ENCODE measurements at places on chromosomes 1 and 21.

GRCh38 chr1:110085671-110086070 is 15.2 kb upstream of the ALX3 start:
- DNase-seq: no peak

DNA sequence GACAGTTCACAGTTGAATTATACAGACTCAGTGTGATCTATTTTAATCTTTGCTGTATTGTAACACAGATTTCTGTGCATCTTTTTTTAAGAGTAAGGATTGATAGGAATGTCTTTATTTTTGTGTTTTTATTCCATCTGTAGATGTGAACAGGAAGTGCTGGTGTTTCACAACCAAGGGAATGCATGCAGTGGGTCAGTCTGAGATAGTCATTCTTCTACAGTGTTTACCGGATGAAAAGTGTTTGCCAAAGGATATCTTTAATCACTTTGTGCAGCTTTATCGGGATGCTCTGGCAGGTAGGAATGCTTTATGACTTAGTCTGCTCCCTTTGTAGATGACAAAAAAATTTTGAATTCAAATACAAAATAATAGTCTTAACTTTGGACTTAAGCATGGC is 84.5 kb downstream of the CC2D1B start:
- DNase-seq: peak; percentile 27

GRCh38 chr1:187042538-187042937 is 213.8 kb downstream of the PLA2G4A start:
- DNase-seq: no peak

DNA sequence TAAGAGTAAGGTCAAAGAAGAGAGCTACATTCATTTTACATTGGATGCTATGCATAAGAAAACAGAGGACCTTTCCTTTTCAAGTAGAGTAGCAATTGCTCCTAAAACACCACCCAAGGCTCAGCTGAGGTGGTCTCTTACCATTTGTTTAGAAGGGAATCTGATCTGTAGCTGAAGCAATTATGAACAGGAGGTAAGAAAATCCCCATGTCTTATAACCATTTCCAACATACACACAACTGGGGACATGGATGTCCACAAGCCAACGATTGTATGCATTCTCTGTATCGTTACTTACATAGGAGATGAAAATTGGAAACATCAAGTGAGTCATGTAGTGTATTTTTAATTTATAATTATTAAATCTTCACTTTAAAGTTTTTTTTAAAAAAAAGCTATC is 132.0 kb downstream of the AKT3 start:
- no peak for DNase-seq

- DNase-seq: peak; percentile 14
These were observed 7.5 kb upstream of the LAMC2 start for GRCh38 chr1:183178545-183178944.

DNA sequence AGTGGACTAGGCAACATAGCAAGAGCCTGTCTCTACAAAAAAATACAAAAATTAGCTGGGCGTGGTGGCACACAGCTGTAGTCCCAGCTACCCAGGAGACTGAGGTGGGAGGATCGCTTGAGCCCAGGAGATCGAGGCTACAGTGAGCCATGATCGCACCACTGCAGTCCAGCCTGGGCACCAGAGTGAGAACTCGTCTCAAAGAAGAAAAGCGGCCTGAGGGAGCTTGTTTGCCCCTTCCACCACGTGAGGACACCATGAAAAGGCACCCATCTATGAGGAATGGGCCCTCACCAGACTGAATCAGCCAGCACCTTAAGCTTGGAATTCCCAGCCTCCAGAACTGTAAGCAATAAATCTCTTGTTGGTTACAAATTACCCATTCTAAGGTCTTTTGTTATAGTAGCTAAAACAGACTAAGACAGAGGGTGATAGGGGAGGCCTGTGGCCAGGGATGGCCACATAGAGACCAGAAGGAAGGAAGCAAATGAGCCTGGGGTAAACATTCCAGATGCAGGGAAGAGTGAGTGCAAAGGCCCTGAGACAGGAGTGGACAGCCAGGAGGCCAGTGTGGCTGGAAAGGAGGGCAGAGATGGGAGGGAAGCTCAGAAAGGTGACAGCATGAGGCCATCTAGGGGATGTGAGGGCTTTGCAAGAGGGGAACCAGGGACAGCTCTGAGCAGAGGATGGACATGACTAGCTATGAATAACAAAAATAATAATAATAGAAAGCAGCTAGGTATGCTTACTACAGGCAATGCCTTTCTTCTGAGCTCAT is 120.1 kb downstream of the MATN1 start:
- DNase-seq: no peak

- no peak for DNase-seq
These were observed 23.6 kb downstream of the DIP2A start for GRCh38 chr21:46482225-46482845.

- no peak for DNase-seq
These were observed 834.1 kb upstream of the PRMT6 start for GRCh38 chr1:106222403-106222802.

DNA sequence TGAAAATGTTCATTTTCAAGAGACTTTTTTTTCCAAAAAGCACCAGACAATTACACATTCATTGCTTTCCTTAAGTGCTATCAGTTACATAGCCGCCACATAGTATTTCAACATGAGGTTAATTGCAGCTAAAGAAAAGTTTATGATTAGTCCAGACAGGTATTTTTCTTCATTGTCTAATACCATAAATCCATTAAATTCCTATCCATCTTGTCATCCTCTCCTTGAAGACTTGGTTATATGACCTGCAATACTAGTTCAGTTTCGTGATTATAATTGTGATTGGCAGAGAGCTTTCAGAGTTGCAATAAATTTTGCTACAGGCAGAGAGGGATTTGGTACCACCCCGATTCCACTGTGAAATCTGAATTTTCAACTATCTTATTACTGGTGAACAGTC is 437.7 kb downstream of the GPATCH2 start:
- DNase-seq: no peak

- peak; percentile 15 for DNase-seq
These were observed 508.7 kb downstream of the DPYD start for GRCh38 chr1:97412166-97412565.

- DNase-seq: no peak
These were observed 15.6 kb downstream of the YY1AP1 start for GRCh38 chr1:155673003-155673402.

- no peak for DNase-seq
These were observed 579.6 kb upstream of the NR5A2 start for GRCh38 chr1:199447906-199448305.

DNA sequence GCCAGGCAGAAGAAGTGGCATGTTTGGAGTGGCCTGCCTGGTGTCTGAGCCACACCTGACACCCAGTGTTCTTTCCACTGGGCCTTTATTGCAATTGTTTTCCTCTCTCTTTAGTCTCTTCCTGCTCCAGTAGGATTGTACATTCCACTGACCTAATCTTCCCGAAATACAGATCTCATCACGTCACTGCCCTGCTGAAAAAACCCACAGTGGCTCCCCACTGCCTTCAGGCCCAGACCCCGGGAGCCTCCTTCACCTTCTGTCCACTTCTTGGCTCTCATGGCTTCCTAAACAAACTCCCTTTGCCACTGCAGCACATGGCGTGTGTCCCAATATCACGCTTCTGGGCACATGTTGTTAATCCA is 25.3 kb upstream of the ATP5PO start:
- DNase-seq: no peak

DNA sequence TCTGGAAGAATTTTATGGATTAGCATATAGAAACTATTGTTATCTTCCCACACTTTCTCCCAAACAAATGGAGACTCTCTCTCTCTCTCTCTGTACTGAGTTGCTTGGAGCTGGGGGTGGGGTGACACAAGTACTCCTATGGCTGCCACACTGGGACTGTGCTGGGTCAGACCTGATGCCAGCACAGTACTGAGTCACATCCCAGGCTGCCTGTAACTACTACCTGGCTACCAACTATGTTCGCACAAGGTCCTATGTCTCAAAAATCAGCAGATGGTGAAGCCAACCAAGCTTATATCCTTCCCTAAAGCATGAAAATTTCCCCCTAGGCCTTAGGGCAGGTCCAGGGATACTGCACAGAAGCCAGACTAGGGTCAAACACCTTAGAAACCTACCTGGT is 66.6 kb downstream of the FAF1 start:
- no peak for DNase-seq

DNA sequence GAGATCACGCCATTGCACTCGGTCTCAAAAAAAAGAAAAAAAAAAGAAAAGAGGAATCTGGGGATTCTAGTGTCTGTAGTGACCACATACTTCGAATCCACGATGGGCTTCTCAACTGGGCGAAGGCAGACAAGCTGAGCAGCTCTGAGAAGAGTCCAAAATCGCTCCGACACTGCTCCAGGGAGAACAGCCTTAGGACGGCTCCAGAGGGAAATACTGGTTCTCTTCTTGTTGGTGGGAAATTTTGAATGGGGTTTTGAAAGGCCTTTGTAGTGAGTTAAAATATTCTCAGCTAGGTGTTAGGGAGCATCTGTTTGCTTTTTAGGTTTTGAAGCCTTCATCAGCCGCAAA is 18.3 kb upstream of the HJV start:
- no peak for DNase-seq

Data from fibroblast of gingiva (primary cell).